Stimulated activated CD4-positive, alpha-beta T cell treated with anti-CD3 and anti-CD28 coated beads, Interleukin-2, amount 100 ng/mL, for 4 hours (primary cell): ENCODE measurements at places on chromosomes 3 and 15.

DNA sequence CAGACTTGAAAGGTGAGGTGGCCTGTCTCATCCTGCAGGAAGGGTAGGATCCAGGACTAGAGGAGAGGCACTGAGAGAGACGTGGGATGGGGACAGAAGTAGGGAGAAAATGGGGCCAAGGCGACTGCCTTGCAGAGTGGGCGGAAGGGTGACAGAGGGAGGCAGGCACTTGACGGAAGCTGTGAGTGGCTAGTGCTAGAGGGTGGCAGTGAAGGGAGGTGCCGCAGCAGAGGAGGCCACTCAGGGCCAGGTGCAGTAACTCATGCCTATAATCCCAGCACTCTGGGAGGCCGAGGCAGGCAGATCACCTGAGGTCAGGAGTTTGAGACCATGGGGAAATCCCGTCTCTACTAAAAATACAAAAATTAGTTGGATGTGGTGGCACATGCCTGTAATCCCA, 7.3 kb downstream of the CCDC33 start:
- DNase-seq, result no peak

- DNase-seq, result no peak
Observed at GRCh38 chr3:176663837-176664831, 533.1 kb downstream of the TBL1XR1 start.

DNA sequence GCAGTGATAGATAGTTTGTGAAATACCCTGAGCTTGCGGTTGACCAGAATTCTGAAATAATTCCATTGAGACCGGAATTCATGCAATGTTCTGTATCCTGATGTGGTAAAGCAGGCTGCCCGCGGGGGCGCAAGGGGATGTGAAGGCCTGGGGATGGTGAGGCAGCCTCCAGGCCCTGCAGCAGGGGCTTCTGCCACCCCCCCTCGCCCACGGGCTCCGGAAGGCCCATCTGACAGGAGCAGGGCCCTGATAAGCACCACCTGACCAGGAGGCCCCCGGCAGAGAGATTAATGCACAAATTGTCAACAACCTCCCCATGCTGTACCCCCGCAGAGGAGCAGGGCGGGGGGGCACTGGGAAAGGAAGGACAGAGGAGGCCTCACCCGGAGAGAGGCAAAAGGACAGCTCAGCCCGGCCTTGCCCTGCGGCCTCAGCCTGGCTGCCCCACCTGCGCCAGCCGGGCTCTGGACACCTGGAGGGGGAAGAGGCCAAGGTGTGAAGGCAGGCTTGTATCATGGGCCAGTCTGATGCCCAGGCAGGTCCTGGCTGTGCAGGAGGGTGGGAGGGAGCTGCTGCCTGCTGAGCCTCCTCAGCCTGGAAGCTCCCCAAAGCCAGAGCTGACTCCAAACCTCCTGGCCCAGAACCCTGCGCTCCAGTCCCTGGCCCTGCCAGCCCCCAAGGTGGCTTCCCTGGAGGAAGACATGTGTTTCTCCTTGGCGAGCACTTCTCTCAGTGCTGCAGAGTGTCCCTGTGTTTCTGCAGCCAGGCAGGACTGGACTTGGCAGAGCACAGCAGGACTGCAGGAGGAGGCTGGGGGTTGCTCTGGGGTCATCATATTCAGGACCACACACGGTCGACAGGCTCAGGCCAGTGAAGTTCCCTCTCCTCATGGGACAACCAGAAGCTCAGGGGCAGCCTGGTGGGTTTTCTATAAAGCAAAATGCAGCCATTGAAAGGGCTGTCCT, 46.5 kb downstream of the RPN1 start:
- no peak for DNase-seq

DNA sequence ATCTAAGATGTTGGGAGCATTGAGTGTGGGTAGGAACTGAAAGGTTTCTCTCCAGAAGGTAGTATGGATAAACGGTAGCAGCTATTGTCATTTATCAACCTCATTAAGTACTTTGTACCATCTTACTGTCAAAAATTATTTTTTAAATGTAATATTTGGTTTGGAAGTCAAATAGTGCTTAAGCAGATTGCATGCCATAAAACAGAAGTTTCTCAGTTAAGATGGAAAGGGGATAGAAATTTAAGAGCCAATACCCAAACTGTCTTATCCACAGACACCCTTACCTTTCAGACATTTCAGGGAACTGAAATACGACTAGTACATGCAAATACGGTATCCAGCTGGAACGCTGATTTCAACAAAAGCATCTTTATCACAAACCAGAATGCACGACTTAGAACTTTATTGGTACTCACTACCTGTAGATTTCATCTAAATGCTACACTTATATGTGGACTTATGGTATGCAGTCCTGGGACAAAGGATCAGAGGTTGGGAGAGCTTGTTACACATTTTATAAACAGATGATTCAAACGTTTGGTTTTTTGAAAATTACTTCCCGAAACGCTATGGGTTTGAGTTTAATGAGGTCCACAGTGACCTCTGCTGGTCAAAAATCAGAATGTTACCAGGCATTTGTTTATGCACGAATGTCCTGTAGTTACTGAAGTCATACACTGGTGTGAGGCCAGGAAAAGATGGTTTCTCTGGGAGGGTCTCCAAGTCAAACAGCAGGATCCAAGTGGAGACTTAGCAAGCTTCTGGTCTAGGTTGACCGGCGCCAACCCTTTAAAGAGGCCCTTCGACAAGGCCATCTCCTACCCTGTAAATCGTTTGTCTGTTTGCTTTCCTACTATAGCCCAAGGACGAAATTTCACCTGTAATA, 45.7 kb upstream of the DUT start:
- peak; percentile 9 for DNase-seq

DNA sequence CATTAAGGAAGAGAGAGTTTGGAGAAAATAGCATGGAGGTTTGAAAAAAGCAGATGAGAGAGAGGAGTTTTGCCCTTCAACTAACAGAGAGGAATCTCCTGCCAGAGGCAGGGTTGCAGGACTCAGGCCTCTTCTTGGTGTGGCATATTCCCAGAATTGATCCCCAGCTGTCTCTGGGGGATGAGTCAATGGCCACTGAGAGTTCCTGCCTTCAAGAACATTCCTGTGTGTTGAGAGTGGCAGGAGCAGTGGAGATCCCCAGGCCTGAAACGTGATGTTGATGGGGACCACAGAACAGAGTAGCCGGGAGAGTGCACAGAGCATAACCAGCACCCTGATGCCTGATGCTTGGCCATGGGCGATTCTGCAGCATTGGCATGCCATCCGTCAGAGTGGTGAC, 348.4 kb upstream of the THBS1 start:
- no peak for DNase-seq

DNA sequence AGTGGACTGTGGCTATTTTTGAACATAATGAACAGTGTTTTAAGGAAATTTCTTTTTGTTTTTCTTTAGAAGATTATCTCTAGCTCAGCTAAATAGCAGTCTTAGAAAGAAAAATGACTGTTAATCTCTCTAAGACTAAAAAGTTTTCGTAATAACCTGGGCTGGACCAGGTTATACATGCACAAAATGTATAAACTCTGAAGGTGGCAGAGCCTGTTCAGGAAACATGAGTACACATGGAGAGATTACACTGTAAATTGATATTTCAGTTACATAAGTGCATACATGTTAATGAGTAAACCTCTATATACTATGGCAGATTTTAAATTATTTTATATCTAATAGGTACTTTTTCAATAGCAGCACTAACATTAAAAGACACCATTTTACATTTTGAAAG, 258.2 kb upstream of the CFAP20DC start:
- DNase-seq, result no peak

DNA sequence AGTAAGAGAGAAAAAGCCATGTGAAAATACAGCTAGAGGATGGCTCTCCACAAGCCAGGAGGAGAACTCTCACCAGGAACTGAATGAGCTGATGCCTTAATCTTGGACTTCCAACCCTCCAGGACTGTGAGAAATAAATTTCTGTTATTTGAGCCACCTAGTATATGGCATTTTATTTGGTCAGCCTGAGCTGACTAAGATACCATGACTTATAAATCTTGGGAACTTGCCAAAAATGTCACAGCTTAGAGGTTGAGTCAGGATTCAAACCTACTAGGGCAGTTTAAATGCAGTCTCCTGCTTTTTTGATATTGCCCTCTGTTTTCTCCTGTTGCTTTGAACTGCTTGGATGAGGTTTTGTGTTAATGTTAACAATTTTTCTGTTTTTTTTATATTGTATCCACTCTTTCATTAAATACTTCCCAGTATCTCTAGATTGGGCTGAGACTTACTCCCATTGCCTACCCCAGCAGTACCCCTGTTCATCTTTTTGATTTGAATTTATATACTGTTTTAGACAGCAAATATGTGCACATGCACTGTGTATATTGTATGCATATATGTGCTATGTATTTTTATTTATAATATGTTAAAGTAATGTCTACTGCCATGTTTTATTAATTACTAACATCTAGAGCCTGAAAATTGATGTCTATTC, 1223.2 kb downstream of the OTOL1 start:
- DNase-seq, result no peak

GRCh38 chr3:66434726-66435125, 66.1 kb downstream of the LRIG1 start:
- DNase-seq, result no peak

GRCh38 chr3:42149975-42150374, 58.8 kb downstream of the TRAK1 start:
- DNase-seq, result no peak

DNA sequence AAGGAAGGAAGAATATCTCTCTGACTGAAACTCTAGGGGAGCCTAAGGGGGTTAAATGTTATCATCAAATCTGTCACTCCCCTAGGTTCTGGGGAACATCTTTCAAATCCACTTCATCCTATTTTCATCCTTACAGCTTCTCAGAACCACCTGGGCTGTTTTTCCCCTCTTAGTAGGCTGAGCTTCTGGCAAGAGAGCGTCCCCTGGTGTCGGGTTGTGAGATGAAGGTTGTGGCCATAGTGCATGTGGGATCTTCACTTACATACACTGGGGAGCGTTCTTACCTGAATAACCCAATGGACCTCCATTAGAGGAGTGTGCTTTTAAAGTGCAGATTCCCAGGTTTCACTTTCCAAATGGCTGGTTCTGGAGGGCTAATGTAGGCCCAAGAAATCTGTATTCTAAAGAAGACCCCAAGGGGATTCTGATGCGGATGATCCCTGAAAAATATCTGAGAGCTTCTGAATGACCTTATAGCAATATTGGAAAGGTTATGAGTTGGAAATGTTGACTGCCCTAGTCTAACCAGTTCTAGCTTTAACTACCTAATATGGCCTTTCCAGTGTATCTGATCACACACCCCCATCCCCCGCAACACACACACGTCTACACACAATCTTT, 663.7 kb downstream of the AGBL1 start:
- DNase-seq, result peak; percentile 22

DNA sequence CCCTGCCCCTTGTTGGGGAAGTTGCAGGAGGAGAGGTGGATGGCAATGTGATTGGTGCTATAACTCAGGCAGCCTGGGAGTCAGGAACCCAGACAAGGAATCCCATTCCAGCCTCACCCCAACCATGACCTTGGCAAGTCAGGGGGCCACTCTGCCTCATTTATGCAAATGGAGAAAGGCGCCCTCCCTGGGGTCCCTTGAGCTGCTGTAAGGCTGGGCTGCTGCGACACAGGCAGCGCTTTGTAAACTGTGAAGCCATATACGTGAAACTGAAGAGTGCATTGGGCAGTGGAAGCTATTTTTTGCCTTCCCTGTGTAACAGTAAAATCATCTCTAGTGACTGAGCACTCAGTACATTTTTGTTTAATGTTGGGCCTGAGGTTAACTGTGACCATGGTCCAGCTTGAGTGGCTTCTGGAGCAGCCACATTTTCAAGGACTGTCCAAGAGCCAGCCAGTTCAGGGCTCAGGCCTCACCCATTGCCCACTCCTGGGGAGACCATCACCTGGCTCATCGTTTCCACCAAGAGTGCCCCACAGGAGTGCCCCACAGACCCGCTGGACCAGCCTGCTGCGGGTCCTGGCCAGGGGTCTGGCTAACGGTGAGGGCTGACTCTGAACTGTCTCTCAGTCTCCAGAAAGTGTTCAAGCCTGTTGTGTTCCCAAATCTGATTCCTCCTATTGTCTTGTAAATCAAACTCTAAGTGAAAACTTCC, 27.9 kb downstream of the KIF7 start:
- no peak for DNase-seq
